T1000 (cell line): ENCODE measurements at places on chromosomes 11 and 22.

DNA sequence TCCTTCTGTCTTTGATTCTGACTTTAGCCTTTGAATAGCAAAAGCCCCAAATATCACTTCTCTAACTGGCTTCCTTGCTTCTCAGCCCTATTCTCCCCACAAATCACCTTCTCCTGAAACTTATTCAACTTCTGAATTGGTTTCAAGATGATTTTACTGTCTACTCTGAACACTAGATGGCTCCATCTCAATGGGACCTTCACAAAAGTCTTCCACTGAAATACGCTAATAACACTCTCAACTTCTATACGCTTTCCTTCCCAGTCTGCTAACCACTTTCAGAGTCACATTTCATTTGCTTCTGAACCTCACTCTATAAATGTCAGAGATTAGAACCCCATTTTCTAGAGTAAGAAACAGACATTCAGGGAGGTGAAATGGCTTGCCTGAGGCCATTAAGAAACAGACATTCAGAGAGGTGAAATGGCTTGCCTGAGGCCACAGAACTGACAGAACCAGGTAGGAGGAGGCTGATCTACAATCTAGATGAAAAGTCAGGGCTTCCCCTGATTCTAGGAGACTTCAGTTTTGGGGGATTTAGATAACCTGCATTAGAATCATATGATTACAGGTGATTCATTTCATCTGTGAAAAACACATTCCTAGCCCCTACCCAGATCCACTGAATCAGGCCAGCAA is 20.6 kb downstream of the MORC2 start:
- no peak for DNase-seq

DNA sequence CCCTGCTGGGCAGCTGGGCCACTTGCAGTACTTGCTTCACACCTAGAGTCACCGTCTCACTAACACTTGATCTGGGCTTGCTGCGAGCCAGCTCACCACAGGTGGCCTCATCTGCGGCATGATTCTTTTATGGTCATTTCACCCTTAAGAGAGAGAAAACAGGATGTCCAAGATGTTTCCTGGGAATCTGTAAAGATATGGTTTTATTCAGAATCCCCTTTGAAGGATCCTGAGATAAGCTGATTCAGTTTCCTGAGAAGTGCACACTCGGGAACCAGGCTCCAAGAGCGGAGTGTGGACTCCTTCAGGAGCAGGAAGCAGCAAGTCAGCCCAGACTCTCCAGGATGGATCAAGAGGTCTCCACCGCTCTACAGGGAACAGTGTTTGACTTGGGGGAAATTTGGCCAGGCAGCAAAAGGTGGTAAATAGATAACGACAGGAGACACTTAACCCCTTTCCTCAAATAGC is 21.8 kb upstream of the TP53AIP1 start:
- DNase-seq, result no peak

DNA sequence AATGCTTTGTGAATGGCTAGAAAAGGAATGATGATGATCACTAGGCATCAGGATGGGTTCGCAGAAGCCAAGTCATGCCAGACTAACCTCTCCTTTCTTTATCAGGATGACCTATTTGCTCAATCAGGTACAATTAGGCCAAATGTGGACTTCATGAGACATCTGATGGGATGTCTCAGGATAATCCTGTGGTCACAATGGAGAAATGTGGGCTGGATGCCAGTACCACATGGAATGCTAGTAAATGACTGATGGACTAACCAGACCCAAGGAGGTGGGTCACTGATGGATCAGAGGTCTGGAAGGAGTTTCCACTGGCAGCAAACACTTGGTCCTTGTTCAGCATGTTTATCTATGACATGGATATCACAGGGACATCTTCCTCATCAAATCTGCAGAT is 94.8 kb upstream of the PHOX2A start:
- DNase-seq, result peak; percentile 17

GRCh38 chr11:96006037-96006436 is 82.1 kb upstream of the MTMR2 start:
- DNase-seq, result no peak

- no peak for DNase-seq
Observed at GRCh38 chr11:72483412-72484186, 49.3 kb upstream of the CLPB start.

- no peak for DNase-seq
Observed at GRCh38 chr22:35443338-35443737, 43.4 kb downstream of the MCM5 start.

- DNase-seq, result no peak
Observed at GRCh38 chr11:103970701-103971249, 65.7 kb upstream of the DDI1 start.
